Activated T-cell treated with anti-CD3 and anti-CD28 coated beads, Interleukin-2, amount 50 U/mL, for 72 hours (primary cell): ENCODE measurements at places on chromosomes 1 and 21.

GRCh38 chr1:199489594-199489993 is 537.9 kb upstream of the NR5A2 start:
- no peaks in the 10 kb centered on the region for H3K4me1 ChIP-seq
- no peak overlapping the region for H3K4me3 ChIP-seq
- H3K27me3 ChIP-seq: no peaks in the 10 kb centered on the region
- no peak overlapping the region for H3K27ac ChIP-seq

DNA sequence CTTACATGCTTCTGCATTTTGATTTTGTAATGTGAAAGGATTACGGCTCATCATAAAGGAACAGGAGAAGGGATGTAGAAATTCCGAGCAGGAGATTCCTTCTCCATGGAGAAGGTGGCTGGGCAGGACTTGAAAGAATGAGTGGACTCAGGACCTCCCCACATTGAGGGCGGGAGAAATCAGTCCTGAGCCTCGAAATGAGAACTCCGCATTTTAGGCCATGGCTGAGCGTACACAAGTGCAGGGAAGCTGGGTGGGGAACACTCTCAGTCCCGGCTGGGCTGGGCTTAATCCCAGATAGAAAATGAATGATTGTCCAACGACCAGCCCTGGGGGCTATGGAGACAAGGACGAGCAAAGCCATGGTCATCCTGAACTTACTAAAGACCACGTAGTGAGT is 402.3 kb upstream of the POU3F1 start:
- H3K27me3 ChIP-seq: peaks cover 22% of the 10 kb centered on the region
- H3K36me3 ChIP-seq: no peaks in the 10 kb centered on the region
- no peak for DNase-seq
- H3K4me3 ChIP-seq: no peak overlapping the region
- no peak overlapping the region for H3K27ac ChIP-seq
- no peaks in the 10 kb centered on the region for H3K4me1 ChIP-seq

DNA sequence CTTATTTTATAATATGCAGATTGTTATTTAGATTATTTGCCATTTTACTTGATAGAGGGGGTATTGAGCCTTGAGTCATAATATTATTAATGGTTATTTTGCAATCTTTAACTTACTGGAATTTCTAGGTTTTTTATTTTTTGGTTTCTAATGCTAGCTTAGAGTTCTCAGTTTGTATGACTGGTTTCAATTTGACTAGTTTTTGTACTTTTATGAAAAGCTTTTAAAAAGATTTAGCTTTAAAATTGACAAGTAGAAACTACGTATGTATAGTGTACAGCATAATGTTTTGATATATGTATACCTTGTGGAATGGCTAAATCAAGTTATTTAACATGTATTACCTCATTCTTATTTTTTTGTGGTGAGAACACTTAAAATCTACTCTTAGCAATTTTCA is 41.5 kb downstream of the CEP350 start:
- peaks cover 2% of the 10 kb centered on the region for H3K36me3 ChIP-seq
- no peaks in the 10 kb centered on the region for H3K27me3 ChIP-seq
- no peak overlapping the region for H3K4me3 ChIP-seq
- peaks cover 18% of the 10 kb centered on the region for H3K4me1 ChIP-seq
- H3K27ac ChIP-seq: peak overlapping the region; percentile 28

DNA sequence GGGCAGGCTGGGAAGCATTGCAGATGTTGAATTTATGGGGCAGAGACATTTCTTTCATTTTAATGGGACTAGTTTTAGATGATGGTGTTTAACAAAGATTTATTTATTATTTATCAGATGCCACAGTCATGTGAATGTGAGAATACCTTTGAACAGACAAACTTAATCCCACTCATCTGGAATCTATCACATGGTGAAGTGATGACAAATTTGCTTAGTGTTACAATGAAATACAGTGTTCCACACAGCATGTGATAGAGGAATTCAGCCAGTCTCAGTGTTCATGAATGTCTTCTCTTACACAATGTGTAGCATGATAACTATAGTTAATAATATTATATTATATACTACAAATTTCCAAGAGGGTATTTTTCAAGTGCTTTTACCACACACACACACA is 1361.7 kb upstream of the B3GALT2 start:
- no peak for DNase-seq
- peaks cover 2% of the 10 kb centered on the region for H3K36me3 ChIP-seq
- H3K4me1 ChIP-seq: no peaks in the 10 kb centered on the region
- H3K4me3 ChIP-seq: no peak overlapping the region

- no peaks in the 10 kb centered on the region for H3K4me1 ChIP-seq
- H3K36me3 ChIP-seq: no peaks in the 10 kb centered on the region
- H3K27me3 ChIP-seq: no peaks in the 10 kb centered on the region
- no peak overlapping the region for H3K4me3 ChIP-seq
- no peak overlapping the region for H3K27ac ChIP-seq
These were observed 674.3 kb downstream of the BRINP3 start for GRCh38 chr1:189803364-189803763.

GRCh38 chr1:57839067-57839466 is 415.2 kb upstream of the DAB1 start:
- no peaks in the 10 kb centered on the region for H3K27me3 ChIP-seq
- H3K27ac ChIP-seq: no peak overlapping the region
- H3K36me3 ChIP-seq: peaks cover 4% of the 10 kb centered on the region
- no peak for DNase-seq

- H3K27ac ChIP-seq: no peak overlapping the region
- peaks cover 6% of the 10 kb centered on the region for H3K27me3 ChIP-seq
- H3K36me3 ChIP-seq: no peaks in the 10 kb centered on the region
- DNase-seq: no peak
- H3K4me1 ChIP-seq: no peaks in the 10 kb centered on the region
- no peak overlapping the region for H3K4me3 ChIP-seq
These were observed 251.9 kb upstream of the C1orf105 start for GRCh38 chr1:172168597-172168872.

- no peaks in the 10 kb centered on the region for H3K27me3 ChIP-seq
- no peaks in the 10 kb centered on the region for H3K4me1 ChIP-seq
- H3K36me3 ChIP-seq: no peaks in the 10 kb centered on the region
- no peak overlapping the region for H3K27ac ChIP-seq
- H3K4me3 ChIP-seq: no peak overlapping the region
These were observed 21.2 kb upstream of the FMO4 start for GRCh38 chr1:171292799-171293198.

DNA sequence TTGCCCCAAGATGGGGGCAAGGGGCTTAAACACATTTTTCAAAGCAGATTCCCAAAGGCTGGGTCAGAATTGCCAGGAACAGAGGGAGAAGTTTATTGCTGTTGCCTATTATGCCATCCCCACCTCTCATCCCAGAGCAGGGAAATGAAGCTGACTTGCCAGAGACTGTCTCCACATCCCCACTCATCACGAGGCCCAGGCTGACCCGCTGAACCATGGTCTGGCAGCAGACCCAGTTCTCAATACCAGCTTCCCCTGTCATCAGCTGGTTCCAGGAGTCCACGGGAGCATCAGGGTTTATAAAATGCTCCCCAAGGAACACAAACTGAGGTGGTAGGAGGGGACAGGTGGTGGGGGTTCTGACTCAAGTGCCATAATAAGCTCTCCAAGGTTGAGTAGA is 605.9 kb downstream of the NPHP4 start:
- no peak for DNase-seq
- no peak overlapping the region for H3K27ac ChIP-seq
- H3K27me3 ChIP-seq: no peaks in the 10 kb centered on the region
- peaks cover 16% of the 10 kb centered on the region for H3K4me1 ChIP-seq

DNA sequence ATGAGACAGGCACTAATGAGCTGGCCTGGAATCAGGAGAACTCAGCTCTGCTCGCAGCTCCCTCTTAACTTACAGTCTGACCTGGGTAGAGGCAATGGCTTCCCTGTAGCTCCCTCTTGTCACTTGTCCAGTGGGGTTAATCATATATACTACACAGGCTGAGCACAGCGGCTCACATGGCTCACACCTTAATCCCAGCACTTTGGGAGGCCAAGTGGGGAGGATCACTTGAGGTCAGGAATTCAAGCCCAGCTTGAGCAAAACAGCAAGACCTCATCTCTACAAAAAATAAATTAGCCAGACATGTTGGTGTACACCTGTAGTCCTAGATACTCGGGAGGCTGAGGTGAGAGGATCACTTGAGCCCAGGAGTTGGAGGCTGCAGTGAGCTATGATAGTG is 4.2 kb downstream of the S100A6 start:
- DNase-seq: no peak

DNA sequence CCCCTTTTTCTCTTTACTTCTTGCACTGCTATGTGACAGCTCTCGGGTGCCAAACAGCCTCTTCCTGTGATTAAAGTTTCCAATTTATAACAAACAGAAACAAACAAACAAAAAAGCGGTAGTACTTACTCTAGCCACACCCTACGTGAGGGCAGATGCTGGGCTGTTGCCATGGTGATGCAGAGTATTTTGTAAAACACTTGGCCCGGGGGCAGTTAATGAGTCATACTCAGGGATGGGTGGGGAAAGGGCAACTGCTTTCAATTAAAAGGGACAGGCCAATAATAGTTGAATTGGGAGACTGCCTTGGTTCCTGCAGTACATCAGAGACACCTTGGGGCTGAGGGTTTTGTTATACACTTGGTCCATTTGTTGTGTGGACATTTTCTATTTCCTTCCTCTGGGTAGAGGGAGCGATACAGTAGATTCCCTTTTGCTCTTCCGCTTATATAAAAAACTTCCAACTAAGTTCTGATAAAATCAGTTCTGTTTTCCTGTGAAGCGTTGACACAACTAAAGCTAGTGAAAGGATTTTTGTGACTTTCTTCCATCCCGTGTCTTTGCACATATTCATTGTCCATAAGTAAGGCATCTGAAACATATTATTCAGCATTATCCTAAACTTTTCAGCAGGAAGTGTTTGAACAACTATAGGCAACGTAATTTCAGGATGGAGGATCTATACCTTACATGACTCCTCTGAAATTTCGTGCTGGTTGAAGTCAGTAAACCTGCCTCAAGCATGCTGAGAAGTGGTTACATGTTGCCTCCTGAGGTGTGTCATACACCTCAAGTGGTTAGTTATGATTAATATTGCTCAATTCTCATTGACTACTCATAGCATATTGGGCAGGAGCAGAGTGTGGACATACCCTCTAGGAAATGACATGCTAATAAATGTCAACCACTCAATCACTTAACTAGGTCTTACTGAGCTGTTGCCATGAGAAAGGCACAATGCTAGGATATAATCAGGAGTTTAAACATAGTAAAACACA is 36.7 kb upstream of the THEM4 start:
- H3K27me3 ChIP-seq: no peaks in the 10 kb centered on the region
- H3K36me3 ChIP-seq: no peaks in the 10 kb centered on the region
- peak overlapping the region; percentile 98 for H3K27ac ChIP-seq

DNA sequence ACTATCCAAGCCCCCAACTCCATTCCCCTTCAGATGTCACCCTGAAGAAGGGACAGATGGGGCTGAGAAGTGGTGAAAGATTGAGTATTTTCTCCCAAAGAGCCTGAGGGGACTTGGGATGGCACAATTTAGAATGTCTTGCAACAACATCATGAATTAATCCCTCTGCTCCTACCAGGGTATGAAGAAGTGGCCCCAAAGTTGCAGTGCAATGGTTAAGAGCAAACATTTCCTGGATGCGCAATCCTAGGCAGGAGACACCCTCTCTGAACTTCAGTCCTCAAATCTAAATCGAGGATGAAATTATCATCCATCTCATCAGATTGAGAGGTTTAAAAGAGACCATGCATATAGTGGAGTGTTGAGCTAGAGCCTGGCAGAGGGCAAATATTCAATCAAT is 28.6 kb upstream of the CITED4 start:
- H3K4me1 ChIP-seq: peaks cover 9% of the 10 kb centered on the region
- DNase-seq: no peak
- H3K27me3 ChIP-seq: peaks cover 29% of the 10 kb centered on the region
- peaks cover 13% of the 10 kb centered on the region for H3K36me3 ChIP-seq
- no peak overlapping the region for H3K27ac ChIP-seq

GRCh38 chr1:205237526-205238484 is 10.1 kb downstream of the TMCC2 start:
- no peaks in the 10 kb centered on the region for H3K36me3 ChIP-seq
- peak overlapping the region; percentile 66 for H3K4me3 ChIP-seq
- peaks cover 72% of the 10 kb centered on the region for H3K4me1 ChIP-seq
- DNase-seq: peak; percentile 58
- no peaks in the 10 kb centered on the region for H3K27me3 ChIP-seq

DNA sequence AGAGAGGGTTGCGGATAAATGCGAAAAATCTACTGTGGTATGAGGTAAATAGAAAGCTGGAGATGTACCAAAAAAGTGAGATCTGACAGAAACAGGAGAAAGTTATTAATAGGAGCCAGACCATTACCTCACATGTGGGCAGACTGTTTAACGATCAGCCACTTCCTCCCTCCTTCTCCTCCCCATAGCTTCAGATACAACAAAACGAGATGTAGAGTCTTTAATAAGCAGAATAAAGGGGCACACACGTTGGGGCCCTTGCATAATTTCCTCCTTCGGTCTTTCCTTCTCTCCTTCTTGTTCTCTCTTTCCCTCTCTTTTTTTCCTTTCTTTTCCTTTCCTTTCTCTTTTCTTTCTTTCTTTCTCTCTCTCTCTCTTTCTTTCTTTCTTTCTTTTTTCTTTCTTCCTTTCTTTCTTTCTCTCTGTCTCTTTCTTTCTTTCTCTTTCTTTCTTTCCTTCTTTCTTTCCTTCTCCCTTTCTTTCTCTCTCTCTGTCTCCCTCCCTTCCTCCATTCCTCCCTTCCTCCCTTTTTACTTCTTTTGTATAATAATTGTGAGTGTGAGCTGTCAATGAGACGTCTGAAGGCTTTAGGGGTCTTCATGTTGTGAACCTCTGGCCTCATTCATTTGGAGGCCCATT is 242.1 kb downstream of the GRIK1 start:
- peak overlapping the region; percentile 31 for H3K27ac ChIP-seq
- H3K4me3 ChIP-seq: no peak overlapping the region
- no peaks in the 10 kb centered on the region for H3K4me1 ChIP-seq
- H3K27me3 ChIP-seq: no peaks in the 10 kb centered on the region
- no peak for DNase-seq
- H3K36me3 ChIP-seq: no peaks in the 10 kb centered on the region

- no peaks in the 10 kb centered on the region for H3K27me3 ChIP-seq
- no peak overlapping the region for H3K27ac ChIP-seq
- H3K36me3 ChIP-seq: no peaks in the 10 kb centered on the region
- no peak overlapping the region for H3K4me3 ChIP-seq
These were observed 109.1 kb upstream of the ADAMTS5 start for GRCh38 chr21:27076025-27076424.

- peaks cover 34% of the 10 kb centered on the region for H3K4me1 ChIP-seq
- peaks cover 87% of the 10 kb centered on the region for H3K27me3 ChIP-seq
- DNase-seq: no peak
- peaks cover 2% of the 10 kb centered on the region for H3K36me3 ChIP-seq
- H3K4me3 ChIP-seq: peak within 1 kb of the TSS; percentile 82
These were observed at the start of gene TAL1 for GRCh38 chr1:47232187-47232874. TAL1 (minus strand) TSS chr1:47232225; CDS start chr1:47225888, 6,337 bp downstream.

- no peak for DNase-seq
- no peak overlapping the region for H3K4me3 ChIP-seq
- H3K27me3 ChIP-seq: peaks cover 9% of the 10 kb centered on the region
- H3K4me1 ChIP-seq: peaks cover 6% of the 10 kb centered on the region
- H3K36me3 ChIP-seq: no peaks in the 10 kb centered on the region
- H3K27ac ChIP-seq: no peak overlapping the region
These were observed 38.4 kb downstream of the NEK2 start for GRCh38 chr1:211637066-211637465.

GRCh38 chr1:205568469-205569361 is 63.1 kb downstream of the ELK4 start:
- no peaks in the 10 kb centered on the region for H3K36me3 ChIP-seq
- H3K4me3 ChIP-seq: peak overlapping the region; percentile 76
- H3K27ac ChIP-seq: no peak overlapping the region
- no peaks in the 10 kb centered on the region for H3K4me1 ChIP-seq
- DNase-seq: no peak
